ENCODE measurements at places on chromosomes 3 and 15.

DNA sequence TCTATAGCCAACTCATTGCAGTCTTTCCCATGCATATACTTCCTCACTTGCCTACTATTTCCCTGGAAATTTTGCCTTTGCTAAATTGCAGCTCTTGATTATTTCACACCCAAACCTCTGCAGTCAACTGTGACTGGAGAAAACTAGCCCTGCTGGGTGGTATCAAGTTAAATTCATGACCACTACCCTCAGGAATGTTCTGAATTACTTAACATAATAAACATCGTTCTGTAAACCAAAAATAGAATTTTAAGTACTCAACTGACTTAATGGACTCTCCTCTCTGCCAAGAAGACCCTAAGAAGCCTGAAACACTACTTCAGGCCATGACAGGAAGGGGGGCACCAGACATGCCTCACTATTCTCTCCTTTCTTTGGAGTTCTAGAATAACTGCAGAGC is 1278.0 kb upstream of the GBE1 start:
- DNase-seq = no peak

DNA sequence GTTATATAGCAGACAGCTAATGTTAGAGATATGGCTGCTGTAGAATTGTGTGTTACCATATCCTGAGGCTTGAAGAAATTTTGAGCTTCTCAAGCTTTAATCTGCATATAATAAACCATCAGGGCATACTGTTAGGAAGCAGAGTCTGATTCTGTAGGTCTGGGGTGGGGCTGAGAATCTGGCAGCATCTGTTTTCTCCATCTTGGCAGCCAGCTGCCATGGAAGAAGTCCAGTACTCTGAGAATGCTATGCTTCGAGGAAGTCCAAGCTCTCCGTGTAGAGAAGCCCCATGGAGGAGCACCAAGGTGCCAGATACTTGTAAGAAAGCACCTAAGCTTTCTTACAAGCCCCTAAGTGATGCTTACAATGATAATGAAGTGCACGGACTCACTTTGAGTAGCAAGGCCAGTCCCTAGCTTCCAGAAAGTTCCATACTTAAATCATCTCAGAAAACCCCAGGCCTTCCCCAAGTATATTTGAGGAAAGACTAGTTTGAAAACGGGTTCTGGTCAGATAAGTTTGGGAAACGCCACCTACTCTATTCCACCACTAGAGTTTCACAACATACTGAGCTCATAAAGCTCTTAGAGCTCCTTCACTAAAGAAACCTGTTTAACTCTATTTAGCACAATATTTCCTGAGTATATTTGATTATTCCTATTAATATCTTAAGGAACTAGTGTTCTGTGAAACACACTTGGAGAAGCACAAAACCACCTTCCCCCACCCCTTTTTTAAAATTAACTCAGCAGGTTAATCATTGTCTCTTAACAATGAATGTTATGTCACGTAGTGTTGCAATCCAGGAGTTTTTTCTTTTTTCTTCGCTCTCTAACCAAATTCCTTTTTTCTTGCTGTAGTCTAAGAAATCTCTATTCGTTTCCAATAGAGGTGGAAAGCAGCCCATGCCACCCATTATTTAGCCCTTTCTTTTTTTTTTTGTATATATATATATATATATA is 59.9 kb upstream of the RASGRP1 start:
- DNase-seq = no peak

GRCh38 chr15:51229907-51230330 is 108.5 kb downstream of the CYP19A1 start:
- DNase-seq = no peak

DNA sequence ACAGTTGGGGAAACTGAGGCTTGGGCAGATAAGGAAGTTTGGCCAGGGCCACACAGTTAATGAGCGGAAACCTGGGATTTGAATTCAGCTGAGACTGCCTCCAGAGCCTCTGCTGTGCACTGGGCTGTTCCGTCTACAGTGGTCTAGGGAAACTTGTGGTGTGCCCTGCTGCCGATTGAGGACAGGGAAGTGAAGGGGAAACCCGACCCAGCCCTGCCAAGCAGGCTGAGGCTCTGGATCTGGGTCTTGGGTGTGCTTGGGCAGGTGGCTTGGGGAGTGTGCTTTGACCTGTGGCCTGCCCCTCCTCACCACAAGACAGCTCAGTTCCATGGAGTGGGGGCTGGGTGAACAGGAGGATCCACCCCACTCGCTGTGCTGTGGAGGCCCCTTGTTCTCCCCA is 17.6 kb downstream of the NISCH start:
- DNase-seq = no peak

DNA sequence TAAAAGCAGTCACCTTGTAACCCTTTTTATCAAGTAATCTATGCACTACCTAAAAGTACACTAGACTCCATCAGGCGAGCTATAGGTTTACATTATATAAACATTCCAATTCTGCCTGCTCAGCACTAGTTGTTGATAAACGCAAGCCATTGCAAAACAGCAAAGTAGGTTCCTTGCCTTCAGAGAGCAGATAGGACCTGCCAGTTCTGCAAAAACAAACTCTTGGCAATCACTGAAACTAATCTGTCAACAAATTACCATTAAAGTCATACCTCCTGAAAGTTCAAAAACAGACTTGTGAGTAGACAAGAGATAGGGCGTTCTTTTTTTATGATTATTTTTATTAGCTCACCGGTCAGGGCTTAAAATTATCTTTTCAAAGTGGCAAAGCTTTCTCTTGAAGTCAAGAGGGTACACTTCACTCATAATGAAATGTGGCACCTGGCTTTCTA is 392.5 kb downstream of the FOXP1 start:
- no peak for DNase-seq

- DNase-seq = no peak
Measured at GRCh38 chr3:47313341-47314055, 30.8 kb downstream of the KLHL18 start.

DNA sequence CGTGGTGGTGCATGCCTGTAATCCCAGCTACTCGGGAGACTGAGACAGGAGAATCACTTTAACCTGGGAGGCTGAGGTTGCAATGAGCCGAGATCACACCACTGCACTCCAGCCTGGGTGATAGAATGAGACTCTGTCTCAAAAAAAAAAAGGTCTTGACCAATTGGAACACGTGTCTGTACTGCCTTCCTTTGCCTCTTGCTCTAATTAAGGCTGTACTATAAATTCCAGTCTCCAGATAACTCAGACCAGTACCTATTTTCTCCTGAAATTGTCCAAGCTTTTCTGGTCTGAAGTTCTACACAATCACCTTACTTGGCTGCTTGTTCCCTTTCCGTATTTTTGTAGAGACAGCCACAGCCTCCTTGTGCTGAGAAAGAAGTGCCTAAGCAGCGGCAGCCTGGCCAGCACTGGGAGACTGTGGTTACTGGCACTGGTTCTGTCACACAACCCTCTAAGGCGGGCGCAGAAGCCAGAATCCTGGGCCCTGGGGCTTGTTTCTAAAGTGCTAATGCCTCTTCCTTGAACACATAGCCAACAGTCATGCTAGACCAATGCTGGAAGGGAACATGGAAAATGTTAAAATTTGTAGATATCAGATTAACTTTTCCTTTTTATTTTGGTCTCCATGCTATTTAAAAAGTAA is 6.2 kb upstream of the CEP70 start:
- no peak for DNase-seq

- no peak for DNase-seq
Measured at GRCh38 chr3:62361261-62361660, 12.1 kb downstream of the FEZF2 start.

- DNase-seq = no peak
Measured at GRCh38 chr3:49649576-49649975, 24.6 kb upstream of the APEH start.

DNA sequence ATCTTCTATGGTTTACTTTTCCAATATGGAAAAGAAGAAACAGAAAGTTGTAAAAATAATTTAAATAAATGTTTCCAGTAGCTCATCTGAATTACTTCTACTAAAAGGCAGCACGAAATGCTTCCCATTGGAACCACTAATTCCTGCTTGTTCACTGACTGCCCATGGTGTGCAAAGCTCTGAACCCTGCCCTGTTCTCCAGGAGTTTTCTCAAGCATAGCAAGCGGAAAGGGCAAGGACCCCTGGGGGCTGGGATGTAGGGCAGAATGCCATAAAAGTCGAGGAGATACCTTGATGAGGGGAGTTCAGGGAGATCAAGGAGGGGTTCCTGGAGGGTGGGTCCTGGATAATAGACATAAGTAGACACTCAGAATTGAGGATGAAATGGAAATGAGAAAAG is 35.3 kb upstream of the BNC1 start:
- DNase-seq = no peak

DNA sequence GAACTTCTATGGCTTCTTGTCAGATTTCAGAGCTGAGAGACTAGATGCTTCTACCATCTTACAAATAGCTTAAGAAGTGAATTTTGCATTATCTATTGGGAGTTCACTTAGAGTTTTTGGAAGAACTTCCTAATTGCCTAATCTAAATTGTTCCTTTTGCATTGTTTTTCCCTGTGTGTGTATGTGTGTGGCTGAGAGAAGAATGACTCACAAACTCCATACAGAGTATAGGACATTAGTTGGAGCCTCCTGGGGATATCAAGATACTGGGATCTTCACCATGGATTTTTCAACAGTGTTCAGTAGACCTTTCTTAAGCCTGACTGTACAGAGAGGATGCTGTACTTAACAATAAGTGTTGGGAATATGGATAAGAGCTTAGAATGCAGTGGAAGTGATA is 10.9 kb downstream of the TLNRD1 start:
- DNase-seq = no peak

- no peak for DNase-seq
Measured at GRCh38 chr15:51585986-51586385, 36.6 kb downstream of the DMXL2 start.

- no peak for DNase-seq
Measured at GRCh38 chr15:31049682-31050615, 51.6 kb downstream of the TRPM1 start.

DNA sequence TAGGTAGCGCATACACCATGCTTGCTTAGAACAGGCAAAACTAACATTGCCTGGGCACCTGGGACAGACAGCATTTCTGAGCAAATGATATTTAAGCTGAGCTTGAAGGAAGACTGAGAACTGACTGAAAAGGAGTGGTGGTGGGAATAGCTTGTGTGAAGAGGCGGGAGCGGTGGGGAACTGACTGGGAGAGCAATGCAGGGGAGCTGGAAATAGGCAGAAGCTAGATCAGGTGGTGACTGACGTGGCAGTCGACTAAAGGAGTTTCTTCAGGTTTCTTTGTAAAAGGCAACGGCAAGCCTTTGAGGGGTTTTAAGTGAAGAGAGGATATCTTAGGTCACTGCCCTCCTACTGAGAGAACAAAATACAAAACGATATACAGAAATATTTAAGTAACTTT is 61.8 kb downstream of the NEO1 start:
- DNase-seq = no peak

GRCh38 chr3:69197455-69197854 is 75.1 kb upstream of the LMOD3 start:
- DNase-seq = no peak

DNA sequence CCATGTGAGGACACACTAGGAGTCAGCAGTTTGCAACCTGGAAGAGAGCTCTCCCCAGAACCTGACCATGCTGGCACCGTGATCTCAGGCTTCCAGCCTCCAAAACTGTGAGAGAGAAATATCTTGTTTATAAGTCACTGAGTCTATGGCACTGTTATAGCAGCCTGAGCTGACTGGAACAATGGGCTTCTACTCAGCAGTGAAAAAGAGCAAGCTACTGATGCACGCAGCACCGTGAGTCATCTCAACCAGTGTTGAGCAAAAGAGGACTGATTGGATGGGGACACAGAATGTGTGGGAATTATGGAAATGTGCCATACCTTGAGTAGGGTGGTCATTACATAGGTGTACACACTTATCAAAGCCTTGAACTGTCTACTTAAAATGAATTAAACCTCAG is 230.4 kb downstream of the PLCL2 start:
- no peak for DNase-seq

DNA sequence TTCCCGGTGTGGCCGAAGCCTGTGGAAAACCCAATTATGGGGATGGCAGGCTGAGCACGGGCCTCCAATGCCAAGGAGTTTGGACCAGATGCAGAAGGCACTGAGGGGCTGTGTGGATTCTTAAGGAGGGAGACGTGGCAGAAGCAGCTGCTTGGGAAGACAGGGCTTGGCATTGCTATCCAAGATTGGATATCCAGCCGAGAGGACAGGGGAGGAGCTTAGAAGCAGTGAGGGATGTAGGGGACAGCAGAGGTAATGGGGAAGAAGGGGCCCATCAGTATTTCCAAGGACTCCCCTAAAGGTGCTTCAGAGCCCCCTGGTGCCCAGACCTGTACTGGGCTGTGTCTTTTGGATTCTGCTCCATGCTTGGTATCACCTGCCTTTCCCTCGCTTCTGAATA is 112.8 kb upstream of the TLE3 start:
- DNase-seq = no peak
